ENCODE measurements at places on chromosomes 6 and 20.

GRCh38 chr6:15615802-15616201 is 47.0 kb downstream of the DTNBP1 start:
- no peak for DNase-seq

DNA sequence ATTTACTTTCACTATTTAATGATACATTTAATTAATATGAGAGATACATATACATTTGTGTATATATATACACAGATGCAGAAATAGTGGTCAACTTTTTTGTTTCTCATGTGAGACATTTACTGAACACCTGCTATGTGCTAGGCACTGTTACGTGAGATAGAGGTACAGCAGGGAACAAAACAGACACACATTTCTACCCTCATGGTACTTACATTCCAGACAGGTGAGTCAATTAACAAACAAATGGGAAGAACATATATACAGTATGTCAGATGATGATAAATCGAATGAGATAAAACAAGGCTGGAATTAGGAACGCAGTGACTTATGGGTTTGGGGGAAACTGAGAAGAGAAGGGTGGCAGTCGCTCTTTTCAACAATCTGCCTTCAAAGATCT is 5.1 kb downstream of the TFB1M start:
- DNase-seq = no peak

GRCh38 chr6:164690702-164691500 is 618.5 kb downstream of the C6orf118 start:
- no peak for DNase-seq

DNA sequence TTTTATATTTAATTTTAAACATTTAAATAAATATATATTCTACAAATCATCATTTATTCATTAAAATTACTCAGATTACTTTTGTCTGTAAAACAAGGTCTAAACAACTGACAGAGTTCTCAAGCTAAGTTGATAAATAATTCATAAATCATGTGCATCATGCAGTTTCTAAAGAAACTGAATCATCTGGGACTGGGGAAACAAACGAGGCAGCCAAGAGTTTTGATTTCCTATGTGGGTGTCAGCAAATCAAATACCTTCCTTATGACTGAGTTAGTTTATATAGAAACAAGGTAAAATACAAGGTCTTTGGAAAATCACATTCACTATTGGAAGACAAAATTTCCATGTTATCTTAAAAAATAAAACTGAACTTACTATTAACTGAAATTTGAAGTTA is 149.9 kb upstream of the BEND6 start:
- no peak for DNase-seq

- no peak for DNase-seq
These were observed 11.6 kb downstream of the ADISSP start for GRCh38 chr20:3755814-3756480.

GRCh38 chr20:43940518-43941225 is 26.0 kb downstream of the TOX2 start:
- peak; percentile 47 for DNase-seq

GRCh38 chr6:124993327-124993726 is 31.1 kb downstream of the RNF217 start:
- no peak for DNase-seq

DNA sequence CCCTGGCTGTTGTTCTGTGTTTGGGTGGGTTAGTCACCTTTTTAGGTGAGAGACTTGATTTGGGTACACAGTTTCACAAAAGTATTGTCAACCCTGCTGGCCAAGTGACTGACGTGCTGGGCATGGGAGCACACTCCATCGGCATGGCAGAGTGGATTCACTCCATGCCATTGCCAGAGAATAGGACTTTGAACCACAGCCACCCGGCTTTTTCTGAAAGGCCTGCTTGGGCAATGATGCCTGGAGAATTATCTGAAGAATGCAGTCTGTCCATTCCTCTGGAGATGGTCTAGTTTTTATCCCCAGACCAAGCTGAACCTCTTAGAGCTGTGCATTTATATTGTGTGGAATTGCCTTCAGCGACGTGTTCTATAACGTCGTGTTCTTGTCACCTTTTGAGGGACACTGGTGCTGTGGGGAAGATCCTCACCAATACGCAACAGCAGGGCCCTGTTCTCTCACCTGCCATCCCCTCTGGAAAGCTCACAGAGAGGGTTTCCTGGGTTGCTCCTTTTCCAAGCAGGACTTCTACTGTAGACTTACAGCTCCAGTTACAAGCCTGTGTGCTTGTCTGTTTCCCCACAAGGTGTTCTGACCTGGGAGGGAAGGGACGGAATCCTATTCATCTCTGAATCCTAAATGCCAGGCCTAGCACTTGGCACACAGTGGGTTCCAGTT is 183.4 kb upstream of the AKAP12 start:
- DNase-seq = no peak

DNA sequence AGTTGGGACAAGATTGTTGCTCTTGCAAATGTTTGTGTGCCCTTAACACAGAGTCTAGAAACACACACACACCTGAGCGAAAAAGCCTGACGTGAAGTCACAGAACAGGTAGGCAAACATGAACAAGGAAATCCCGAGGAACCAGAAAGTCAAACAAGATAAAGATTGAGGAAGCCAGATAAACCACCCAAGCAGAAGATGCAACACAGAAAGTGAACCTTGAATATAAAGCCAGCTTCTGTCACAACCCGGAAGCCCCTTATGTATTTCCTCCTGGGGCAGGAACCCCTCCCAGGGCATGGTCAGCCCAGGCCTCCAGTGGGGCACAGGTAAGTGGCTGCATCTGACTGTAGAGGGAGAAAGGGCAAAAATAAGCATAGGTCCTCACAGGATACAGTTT is 158.2 kb upstream of the SUPT3H start:
- DNase-seq = no peak

DNA sequence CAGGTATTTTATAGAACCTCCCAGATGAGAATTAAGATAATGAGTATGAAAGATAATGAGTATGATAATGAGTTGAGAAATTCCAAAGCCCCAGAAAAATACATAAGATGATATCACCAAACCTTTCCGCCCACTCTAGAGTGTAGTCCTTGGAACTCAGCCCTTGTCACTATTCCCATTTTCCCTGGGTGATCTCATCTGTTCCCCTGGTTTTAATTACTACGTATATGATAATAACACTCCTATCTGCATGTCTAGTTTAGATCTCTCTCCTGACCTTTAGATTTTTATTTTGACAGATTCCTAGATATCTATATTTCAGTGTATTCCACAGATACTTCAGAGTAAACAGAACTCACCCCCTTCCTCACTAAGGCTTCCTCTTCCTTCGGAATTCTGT is 51.0 kb upstream of the ASIP start:
- no peak for DNase-seq

GRCh38 chr6:53566755-53567154 is 21.9 kb upstream of the GCLC start:
- DNase-seq = no peak

DNA sequence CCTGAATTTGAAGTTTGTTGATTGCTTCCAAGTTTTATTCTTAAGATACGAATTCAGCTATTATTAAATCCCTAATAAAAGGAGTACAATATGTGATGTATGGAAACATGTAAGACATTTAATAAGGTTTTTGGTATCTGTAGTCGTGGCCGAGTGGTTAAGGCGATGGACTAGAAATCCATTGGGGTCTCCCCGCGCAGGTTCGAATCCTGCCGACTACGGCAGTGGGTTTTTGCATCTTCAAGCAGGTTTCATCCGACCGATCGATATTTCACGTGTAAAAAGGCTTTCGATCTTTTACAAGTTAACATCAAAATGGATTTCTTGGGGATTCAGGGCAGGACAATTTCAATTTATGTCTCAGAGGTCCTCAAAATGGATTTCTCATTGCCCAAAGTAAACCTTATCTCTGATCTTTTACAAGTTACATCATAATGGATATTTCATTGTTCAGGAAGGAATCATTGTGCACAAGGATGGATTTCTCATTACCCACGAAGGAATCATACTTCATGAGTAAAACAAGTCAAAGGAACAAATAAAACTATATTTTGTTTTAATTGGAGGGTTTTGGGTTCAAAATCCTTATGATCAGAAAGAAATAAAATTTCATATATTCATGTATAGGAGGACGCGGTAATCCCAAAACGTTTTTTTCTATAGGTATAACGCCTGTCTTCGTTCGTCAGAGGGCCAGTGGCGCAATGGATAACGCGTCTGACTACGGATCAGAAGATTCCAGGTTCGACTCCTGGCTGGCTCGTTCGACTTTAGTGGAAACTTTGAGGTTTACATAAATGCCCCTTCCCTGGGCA is 37.3 kb upstream of the BTN3A2 start:
- DNase-seq = no peak

GRCh38 chr20:17029698-17030097 is 197.1 kb upstream of the PCSK2 start:
- DNase-seq = no peak

DNA sequence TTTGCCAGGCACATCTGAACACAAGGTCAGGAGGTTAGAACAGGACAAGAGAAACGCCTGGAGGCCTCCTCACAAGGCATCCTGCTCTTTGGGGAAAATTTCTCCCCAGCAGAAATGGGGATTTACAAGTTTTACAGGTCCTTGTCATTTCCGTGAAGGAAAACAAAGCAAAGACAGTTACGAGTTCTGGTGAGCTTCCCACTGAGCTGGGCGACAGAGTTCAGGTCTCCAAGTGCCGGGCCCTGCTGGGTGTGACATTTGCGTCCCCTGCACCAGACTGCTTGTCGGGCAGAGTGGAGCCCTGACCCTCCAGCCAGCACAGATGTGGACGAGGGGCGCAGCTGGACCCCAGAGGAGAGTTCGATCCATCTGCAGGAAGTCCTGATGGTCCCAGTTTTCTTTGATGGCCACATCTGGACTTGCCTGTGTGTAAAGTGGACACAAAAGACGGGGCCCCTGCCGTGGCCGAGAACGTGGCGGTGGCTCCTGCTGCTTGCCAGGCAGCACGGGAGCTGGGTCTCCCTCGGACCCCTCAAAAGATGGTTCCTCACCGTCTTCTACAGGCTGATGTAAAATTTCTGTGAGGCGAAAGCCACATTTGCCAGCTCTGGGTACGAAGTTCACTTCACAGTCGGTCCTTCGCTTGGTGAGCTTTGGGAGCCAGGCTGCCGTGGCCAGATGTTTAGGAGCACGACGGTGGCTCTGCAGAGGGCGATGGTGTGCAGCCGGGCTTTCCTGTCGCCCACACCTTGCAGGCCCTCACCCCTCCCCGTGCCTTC is 5.2 kb upstream of the ADRM1 start:
- DNase-seq = no peak

DNA sequence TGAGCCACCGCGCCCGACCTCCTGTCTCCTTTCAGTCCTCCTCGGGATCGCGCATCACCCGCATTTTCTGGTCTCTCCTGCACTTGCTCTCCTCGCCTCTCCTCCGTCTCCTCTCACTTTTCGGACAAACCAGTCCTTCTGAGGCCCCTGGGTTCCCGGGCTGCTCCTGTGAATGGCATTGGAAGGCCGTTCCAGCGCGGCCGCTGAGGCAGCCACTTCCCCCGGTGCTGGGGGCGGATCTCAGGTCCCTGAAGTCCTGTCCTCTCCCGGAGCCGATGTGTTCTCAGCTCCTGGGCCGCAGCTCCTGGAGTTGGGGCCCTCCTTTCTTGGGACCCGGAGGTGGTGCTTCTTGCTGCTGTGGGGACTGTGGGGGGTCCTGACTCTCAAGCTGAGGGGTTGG is 803 bp downstream of the MICB start:
- no peak for DNase-seq

GRCh38 chr6:149901444-149902140 is 3.7 kb upstream of the RAET1E start:
- no peak for DNase-seq

DNA sequence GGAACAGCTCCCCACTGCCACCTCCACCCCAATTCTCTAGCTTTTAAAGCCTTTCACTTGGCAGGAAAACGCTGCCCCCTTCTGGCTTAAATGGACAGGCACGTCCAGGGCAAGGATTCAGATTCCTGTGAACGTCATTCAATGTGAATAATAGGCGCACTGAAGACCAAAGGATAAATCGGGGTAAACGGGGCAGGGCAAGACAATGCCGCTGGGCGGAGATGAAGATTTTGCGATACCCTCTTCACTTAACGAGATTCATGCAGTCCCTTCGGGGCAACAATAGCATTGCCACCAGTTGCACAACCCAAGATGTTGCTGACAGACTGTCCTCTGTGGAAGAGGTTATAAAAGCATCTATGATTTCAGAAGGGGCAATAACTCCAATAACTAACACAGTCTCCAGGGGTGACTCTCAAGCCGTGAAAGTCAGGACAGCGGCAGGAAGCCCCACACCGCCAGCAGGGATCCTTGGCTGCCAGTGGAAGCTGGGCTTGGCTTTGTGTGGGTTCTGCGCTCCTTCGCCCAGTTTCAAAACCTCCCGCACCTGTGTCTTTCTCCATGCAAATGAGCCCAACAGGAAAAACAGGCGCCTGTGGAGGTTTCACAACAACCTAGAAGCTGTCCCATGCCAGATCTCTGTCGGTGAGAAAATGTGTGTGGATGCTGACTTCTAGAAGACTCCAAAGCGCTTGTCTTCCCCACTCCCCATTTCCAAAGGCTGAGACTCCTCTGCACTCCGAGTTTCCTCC is 291.8 kb downstream of the BMP7 start:
- no peak for DNase-seq

- no peak for DNase-seq
These were observed 23.0 kb downstream of the CPNE1 start for GRCh38 chr20:35641743-35642142.

DNA sequence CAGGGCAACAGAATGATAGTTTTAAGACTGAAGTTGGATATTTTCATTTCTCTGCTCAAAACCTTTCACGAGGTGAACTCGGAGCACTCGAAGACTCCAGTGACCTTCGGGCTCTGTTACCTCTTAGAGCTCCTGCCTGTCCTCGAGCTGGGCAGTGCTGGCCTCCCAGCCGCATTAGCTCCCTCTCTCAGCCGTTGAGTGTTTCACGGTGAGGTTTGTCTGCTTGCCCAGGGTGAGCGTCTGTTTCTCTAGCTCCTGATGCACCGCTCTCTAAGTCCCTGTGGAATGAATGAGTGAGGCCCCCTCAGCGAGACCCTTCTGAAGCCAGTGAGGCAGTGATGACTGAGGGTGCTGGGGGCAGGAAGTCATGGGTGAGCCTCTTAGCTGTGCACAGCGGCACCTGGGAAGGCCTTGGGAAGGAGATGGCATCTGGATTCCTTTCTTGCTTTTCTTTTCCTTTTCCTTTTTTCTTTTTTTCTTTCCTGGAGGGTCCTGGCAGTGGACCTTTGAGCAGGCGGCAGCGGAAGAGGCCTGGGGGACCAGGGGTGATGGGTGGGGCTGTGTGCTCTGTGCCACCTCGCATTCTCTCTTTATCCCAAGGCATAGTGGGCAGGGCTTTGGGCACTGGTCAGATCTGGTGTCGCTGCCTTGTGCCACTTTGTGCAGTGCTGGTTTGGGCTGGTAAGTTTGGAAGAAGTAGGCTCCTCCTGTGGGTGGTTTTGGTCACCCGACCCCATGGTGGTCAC is 2.2 kb downstream of the PSMG4 start:
- no peak for DNase-seq

DNA sequence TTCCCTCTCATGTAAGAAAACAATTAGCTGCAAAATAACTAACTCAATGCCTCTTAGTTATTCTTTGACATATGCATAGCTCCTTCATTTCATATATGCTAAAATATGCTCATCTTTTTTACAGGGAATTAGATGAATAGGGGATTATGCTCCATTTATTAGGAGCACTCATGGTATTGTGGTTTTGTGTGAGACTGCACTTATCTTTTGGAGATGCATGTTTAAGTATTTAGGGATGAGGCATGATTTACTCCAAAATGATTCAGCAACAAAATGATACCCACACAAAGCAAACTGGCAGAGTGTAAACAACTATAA is 8.8 kb downstream of the BNIP5 start:
- no peak for DNase-seq
